GM13976 (cell line): ENCODE measurements at places on chromosomes 3 and 15.

DNA sequence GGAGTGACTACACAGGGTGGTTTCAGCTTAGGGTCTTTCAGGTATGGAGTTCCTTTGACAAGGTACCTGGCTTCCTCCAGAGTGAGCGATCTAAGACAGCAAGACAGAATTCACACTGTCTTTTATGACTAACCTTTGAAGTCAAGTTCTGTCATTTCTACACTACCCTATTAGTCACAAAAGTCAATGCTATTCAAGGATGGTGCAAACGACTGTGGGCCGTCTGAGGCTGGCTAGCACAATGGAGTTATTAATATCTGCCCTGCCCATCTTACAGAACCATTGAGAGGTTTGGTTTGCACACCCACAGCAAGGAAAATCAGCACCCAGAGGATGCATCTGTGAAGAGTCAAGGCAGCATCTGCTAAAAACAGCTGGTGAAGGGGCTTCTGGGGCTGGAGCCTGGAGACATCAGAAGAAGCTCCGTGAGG lies 62.9 kb upstream of the XCR1 start:
- DNase-seq: no peak

DNA sequence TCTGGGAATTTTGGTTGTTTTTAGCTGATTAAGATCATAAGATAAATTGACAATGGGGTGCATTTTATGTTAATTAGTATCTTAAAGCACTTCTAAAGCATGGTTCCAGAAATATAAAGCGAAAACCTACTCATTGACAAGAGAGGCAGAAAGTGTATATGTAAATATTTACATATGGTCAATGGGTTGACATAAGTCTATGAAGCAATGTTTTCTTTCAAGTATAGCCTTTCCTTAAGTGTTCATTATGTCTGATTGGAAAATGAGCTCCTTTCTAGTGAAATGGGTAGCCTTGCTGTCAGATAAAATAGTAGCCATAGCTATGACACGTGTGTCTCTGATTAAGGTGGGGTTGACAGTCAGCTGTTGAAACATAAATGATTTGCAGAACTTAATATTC lies 365.2 kb upstream of the AGTR1 start:
- DNase-seq: no peak

GRCh38 chr3:154955907-154956533 lies 124.1 kb upstream of the MME start:
- DNase-seq: no peak

DNA sequence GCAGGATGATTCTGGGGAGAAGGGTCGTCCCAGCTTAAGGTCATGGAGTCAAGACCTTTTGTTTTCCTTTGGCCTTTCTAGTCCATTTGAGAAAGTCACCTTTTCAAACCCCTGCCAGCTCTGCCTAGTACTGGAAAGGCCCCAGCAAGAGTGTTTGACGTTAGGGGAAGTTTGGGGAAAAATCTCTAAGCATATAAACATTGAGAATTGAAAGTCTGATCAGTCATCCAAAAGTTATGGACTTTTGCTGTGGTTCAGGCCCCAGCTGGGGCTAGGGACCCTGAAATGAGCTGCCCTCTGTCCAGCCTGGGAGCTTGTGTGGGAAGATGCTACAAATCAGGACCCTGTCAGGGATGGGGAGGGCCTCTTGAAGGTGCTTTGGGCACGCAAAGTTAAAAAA lies 21.6 kb downstream of the SLC6A6 start:
- DNase-seq: no peak

DNA sequence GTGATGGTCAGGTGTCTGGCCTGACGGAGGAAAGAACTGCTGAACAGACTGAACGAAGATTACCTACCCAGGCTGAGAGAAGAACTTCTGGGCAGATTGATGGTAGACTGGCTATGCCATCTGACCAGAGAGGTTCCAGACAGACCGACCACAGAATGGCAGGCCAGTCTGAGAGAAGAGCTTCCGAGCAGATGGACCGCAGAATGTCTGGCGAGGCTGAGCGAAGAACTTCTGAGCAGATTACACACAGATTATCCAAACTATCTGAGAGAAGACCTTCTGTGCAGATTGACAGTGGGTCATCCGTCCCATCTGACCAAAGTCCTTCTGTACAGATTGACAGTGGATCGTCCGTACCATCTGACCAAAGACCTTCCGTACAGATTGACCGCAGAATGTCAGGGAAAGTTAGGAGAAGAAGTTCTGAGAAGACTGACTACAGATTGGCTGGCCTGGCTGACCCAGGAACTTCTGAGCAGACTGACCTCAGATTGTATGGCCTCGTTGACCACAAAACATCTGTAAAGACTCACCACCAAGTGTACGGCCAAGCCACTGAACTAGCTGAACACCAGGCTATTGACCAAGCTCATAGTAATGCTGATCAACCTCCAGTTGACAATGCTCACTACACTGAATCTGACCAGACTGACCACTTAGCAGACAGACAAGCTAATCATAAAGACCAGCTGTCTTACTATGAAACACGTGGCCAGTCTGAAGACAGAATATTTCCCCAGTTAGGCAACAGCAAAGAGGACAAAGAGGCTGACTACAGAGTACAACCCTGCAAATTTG lies 812 bp downstream of the TEX55 start:
- no peak for DNase-seq
